ENCODE measurements at places on chromosomes 13 and 19.

DNA sequence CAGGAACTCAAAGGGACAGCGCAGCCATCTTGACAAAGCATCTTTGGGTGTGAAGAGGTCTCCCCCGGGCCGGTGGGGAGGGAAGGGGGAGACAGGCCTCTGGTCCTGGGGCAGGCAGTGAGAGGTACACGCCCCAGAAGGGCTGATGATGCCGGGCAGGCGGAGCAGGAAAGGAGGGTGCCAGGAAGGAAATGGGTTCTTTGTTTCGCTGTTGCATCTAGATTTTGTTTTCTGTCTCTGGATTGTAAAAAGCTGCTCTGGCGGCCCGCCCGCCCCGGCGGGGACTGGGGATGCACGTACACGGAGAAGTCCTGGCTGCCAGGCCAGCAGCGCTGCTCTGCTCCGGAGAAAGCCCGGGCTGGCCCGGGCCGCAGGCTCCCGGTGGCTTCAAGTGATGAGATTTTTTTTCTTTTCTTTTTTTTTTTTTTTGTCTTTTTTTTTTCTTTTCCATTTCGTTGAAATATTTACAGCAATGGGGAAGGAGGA, 13.2 kb upstream of the ASF1B start:
- no peak for DNase-seq

GRCh38 chr13:99280166-99280565, 22.0 kb upstream of the GPR18 start:
- no peak for DNase-seq

GRCh38 chr19:3366753-3367627, 607 bp downstream of the NFIC start:
- no peak for DNase-seq

- DNase-seq, result no peak
Observed at GRCh38 chr13:73722120-73722519, 412.1 kb downstream of the KLF12 start.

DNA sequence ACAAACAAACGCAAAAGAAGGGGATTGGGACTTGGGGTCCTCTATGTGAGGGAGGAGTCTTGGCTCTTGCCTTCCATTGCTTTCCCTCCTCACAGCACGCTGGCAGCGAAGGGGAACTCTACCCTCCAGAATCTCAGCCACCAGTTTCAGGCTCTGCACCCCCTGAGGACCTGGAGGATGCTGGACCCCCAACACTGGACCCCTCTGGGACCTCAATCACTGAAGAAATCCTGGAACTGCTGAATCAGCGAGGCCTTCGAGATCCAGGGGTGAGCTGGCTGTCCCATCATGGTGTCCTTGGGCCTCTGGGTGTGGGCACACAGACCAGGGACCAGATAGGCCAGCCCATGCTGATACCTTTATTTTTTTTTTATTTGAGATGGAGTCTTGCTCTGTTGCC, 9.6 kb downstream of the PLEKHG2 start:
- DNase-seq, result no peak

GRCh38 chr13:38366954-38367645, 17.4 kb downstream of the UFM1 start:
- DNase-seq, result no peak

Data from neuronal stem cell (in vitro differentiated cells).